Esophagus mucosa (tissue), 1 donor: ENCODE measurements at places on chromosomes 7 and 10. TPM values are rescaled to one million over a fixed set of nuclear protein-coding genes. Genes with fewer than 3 reads are reported as not detected.

The SUN3 gene
- total RNA-seq: not detected

The KCNMA1 gene
- 5.4 TPM for total RNA-seq

The DYDC2 gene
- not detected for total RNA-seq

The ZNF438 gene
- 2.9 TPM for total RNA-seq

The NXPH1 gene
- not detected for total RNA-seq

The FAM13C gene
- 2.1 TPM for total RNA-seq

The IFIT2 gene
- 1.5 TPM for total RNA-seq

The DNAJC12 gene
- total RNA-seq: 0.16 TPM

The ELAPOR2 gene
- 2.2 TPM for total RNA-seq

The IFT22 gene
- total RNA-seq: 10.4 TPM

The CD36 gene
- total RNA-seq: 4.2 TPM

The TAS2R41 gene
- not detected for total RNA-seq

The EBLN1 gene
- not detected for total RNA-seq

The CRYGN gene
- not detected for total RNA-seq

The SDK1 gene
- 1.0 TPM for total RNA-seq
